ENCODE measurements at places on chromosomes 7 and 10. TPM values are rescaled to one million over a fixed set of nuclear protein-coding genes. Genes with fewer than 3 reads are reported as not detected.

The OTUD1 gene
- 23.5 TPM for total RNA-seq

The TAS2R4 gene
- 4.5 TPM for total RNA-seq

The ANLN gene
- total RNA-seq = 3.8 TPM

DNA sequence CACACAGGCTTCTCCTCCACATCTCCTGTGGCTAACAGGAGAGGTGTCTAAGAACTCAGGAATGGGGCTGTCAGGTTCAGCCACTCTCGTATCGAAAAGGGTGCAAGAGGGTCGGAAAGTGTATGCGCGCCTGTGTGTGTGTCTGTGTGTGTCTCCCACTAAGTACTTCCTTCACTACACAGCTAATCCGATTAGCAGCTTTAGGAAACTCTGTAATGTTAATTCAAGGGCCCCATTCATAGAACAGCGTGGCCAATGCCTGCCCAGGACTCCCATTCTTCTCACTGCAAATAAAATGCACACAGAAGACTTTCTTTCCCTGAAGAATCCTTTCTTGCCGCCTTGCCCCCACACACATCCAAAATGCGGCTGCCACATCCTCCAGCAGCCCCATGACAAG, 39.9 kb downstream of the TLL2 start:
- H3K4me3 ChIP-seq = no peak overlapping the region
- no peaks in the 10 kb centered on the region for H3K4me1 ChIP-seq
- no peaks in the 10 kb centered on the region for H3K27me3 ChIP-seq
- no peaks in the 10 kb centered on the region for H3K36me3 ChIP-seq

GRCh38 chr7:50652400-50653125, 87.4 kb upstream of the DDC start:
- no peaks in the 10 kb centered on the region for H3K36me3 ChIP-seq
- no peak overlapping the region for H3K27ac ChIP-seq
- H3K4me3 ChIP-seq = no peak overlapping the region
- H3K4me1 ChIP-seq = peaks cover 9% of the 10 kb centered on the region
- H3K27me3 ChIP-seq = no peaks in the 10 kb centered on the region

DNA sequence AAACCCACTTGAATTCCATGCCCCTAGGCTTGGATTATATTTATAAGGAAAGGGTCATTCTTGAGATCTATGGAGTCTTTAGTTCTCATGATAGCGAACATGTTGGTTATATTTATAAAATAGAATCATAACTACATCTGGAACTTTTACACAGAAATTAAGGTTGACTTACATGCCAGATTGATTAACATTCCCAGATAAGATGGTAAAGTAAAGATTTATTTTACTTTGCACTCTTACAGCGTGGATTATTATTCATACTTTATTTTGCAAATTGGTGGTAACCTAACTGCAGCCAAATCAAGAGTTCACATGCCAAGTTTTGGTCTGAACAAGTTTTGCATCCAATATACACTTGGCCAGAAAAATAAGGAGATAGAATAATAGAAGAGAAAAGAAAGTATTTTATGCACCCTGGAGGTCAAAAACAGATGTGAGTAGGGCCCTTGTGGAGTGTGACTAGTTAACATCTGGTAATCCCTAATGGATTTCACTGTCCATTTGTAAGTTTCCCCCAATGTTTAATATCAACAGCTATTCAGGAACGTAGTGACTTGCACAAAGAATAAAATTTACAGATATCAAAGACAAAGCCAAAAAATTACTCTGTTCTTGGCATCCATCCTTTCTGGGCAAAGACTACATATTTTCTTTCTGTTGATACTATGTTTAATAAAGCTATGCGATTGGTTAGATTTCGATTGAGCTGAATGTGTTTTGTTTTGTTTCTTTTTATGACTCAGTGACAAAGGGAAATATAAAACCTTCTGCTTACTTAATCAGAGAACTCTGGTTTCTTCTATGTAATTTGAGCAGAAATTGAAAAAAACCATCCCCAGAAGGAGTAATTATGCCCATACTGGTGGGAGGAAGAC, 10.1 kb upstream of the TMEM26 start:
- no peaks in the 10 kb centered on the region for H3K4me1 ChIP-seq
- no peaks in the 10 kb centered on the region for H3K36me3 ChIP-seq
- H3K27ac ChIP-seq = no peak overlapping the region
- DNase-seq = no peak

- H3K27ac ChIP-seq = no peak overlapping the region
- DNase-seq = no peak
- H3K36me3 ChIP-seq = no peaks in the 10 kb centered on the region
- H3K4me3 ChIP-seq = no peak overlapping the region
These were observed 37.5 kb upstream of the PIK3CG start for GRCh38 chr7:106827626-106828025.

DNA sequence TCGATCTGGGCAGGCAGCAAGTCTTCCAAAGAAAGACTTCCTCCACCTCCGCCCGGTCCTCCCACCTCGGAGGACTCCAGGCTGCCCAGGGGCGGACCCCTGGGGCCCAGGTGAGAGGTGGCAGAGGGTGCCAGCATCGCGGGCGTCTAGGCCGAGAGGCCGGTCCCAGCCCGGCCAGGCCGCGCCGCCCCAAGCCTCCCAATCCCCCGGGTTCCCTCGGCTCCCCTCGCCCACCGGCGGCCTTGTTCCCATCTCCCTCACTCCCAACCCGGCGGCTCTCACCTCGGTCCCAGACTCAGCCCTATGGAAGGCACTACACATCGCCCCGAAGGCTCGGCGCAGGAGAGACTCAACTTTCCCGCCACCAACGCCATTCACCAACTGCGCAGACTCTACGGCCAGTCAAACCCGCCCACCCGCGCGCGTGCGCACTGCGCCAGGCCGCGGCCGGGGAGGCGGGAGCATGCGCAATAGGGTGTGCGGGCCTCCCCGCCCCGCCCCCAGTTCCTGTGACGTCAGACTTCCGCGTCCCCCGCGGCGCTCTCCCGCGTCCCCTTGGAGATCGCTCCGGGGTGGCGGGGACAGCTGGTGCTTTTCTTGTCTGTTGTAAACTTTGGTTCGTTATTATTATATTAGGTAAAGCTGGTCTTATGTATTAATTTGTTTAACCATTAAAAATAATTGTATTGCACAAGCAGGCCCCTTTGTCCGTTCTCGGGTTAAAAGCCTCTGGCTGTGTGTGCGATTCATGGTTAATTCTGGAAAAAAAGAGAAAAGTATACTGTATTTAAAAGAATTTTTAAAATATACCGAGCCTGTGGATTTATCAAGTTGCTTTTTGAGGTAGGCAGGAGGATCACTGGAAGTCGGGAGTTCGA, at the start of gene XRCC2:
Gene XRCC2 (minus strand): TSS at position 383 of the 878 bp plus-strand sequence. CDS start 62 bp downstream, at position 321.
- H3K27me3 ChIP-seq = no peaks in the 10 kb centered on the region
- no peaks in the 10 kb centered on the region for H3K36me3 ChIP-seq
- H3K4me3 ChIP-seq = peak within 1 kb of the TSS; percentile 57
- H3K4me1 ChIP-seq = no peaks in the 10 kb centered on the region
- no peak within 1 kb of the TSS for H3K27ac ChIP-seq

DNA sequence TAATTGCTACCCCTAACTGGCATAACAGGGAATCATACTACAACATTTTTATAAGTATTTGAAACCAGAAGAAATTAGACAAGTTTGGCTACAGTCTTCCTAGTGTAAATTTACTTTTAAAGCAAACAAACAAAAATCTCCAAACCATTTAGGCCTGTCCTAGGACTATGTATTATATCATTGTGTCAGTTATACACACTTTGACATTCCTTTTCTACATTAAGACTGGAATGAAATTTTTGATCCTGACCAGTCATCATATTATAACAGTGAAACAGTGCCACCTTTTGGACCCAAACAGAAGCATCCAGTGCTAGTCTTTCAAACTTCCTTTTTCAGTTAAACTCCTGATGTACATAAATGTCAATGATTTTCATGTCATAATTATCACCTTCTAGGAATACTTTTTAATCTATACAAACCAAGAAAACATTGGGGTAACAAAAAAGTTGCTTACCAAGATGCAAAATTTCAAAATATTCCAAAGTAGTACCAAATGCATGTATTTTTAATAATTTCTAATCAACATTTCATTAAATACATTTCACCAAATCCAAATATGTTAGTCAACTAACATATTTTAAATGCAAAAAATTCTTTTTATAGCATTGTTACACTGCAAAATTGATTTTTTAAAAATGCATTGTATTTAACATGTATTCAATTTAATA, 75.7 kb downstream of the IMMP2L start:
- no peak for DNase-seq
- H3K36me3 ChIP-seq = no peaks in the 10 kb centered on the region
- H3K4me1 ChIP-seq = no peaks in the 10 kb centered on the region

GRCh38 chr7:91353848-91354247, 89.6 kb downstream of the FZD1 start:
- H3K36me3 ChIP-seq = no peaks in the 10 kb centered on the region
- H3K4me3 ChIP-seq = no peak overlapping the region
- no peaks in the 10 kb centered on the region for H3K27me3 ChIP-seq
- DNase-seq = no peak
- H3K27ac ChIP-seq = no peak overlapping the region
- no peaks in the 10 kb centered on the region for H3K4me1 ChIP-seq

- H3K4me1 ChIP-seq = no peaks in the 10 kb centered on the region
- DNase-seq = no peak
- H3K27me3 ChIP-seq = no peaks in the 10 kb centered on the region
- H3K4me3 ChIP-seq = no peak overlapping the region
These were observed 6.4 kb downstream of the LFNG start for GRCh38 chr7:2525658-2526630.

- H3K4me1 ChIP-seq = peaks cover 1% of the 10 kb centered on the region
- DNase-seq = no peak
- H3K27me3 ChIP-seq = no peaks in the 10 kb centered on the region
- no peak overlapping the region for H3K4me3 ChIP-seq
- peaks cover 3% of the 10 kb centered on the region for H3K36me3 ChIP-seq
These were observed 27.8 kb upstream of the DNA2 start for GRCh38 chr10:68499544-68499943.

DNA sequence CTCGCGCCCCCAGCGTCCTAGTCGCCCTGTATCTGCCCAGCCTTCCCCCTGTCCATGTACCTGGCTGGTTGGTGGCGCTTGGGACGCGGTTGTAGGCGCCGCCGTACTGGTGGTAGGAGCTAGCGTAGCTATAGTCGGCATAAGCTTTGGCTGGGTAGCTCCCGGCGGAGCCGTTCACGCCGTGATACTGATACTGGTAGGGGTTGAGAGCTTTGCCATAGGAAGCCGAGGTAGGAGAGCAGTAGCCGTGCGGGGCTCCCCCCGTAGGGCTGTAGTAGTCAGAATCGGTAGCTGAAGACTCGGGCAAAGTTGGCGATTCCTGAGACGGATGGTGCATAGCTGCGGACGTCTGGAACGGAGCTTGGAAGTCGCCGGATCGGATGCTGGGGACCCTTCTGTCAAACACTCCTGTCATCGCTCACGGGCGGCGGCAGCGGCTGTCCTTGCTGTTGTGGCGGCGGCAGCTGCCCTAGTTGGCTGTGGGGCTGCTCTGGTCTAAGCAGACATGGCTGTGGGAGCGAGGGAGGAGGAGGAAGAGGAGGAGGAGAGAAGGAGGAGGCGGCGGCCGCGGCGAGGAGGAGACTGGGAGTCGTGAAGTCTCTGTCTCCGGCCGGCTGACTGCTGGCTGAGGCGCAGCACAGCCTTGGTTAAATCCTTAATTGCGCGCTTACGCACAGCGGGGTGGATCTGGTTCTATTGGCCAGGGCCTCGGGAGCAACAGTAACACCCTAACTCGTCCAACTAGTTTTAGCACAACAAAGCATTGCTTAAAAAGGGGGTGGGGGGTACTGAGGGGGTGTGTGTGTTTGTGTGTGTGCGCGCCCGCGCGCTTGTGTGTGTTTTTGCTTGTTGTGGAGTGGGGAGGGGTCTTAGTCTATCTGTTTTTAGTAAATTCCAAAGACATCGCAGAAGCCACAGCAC, at the start of gene DLX5:
Gene DLX5 (minus strand): TSS at position 623 of the 921 bp plus-strand sequence. CDS start 208 bp downstream, at position 415.
- H3K36me3 ChIP-seq = no peaks in the 10 kb centered on the region
- peak; percentile 79 for DNase-seq
- H3K4me1 ChIP-seq = no peaks in the 10 kb centered on the region
- no peak within 1 kb of the TSS for H3K27ac ChIP-seq
- peaks cover 2% of the 10 kb centered on the region for H3K27me3 ChIP-seq
- no peak within 1 kb of the TSS for H3K4me3 ChIP-seq

DNA sequence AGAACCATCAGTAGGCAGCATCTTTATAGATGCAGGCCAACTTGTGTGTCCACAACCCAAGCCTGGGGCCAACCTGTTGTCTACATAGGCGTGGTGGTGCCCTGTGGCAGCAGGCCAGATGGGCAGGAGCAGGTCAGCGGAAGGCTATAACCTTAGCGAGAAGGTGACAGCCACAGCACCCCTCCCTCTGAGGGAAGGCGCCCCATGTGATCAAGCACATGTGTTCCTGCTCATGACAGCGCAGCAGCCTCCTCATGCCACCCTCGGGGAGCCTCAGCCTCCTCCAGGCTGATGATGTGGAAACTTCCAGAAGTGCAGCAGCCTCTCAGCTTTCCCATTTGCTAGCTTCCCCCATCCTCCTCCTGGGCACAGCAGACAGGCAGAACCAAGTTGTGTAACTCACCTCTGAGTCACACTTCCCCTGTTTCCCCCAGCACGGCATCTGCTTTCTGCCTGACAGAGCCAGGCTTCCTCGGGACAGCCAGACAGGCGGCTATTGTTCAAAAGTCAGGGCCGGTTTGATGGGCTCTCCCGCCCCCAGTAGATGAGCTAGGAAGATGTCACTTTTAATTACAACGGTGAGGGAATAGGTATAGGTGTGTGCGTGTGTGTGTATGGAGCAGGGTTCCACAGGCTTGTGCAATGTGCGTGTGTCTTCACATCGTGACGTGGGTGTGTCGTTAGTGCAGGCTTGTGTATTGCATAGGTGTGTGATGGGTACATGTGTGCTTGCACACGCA, 312.0 kb upstream of the ZMIZ1 start:
- no peak overlapping the region for H3K27ac ChIP-seq
- no peak overlapping the region for H3K4me3 ChIP-seq
- H3K4me1 ChIP-seq = no peaks in the 10 kb centered on the region
- no peaks in the 10 kb centered on the region for H3K36me3 ChIP-seq
- H3K27me3 ChIP-seq = no peaks in the 10 kb centered on the region

- H3K36me3 ChIP-seq = peaks cover 5% of the 10 kb centered on the region
- no peak for DNase-seq
- H3K4me1 ChIP-seq = no peaks in the 10 kb centered on the region
- no peak overlapping the region for H3K4me3 ChIP-seq
These were observed 9.1 kb downstream of the TECPR1 start for GRCh38 chr7:98242934-98243333.

DNA sequence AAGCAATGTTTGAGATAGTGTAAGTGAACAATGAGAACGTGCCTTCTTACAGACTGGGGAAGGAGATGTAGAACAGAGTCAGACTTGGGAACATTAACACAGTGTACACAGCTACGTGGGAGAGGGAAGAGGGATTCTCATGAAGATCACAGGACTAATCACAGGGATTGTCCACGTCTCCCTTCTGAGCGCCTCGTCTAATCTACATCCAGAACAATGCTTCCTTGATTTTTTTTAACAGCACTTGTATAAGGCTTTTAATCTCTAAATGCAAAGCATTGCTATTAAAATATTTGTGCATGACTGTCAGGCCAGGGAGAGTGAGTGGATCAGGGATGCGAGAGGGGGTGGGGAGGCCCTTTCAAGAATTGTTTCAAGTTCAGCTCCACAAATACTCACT, 62.7 kb downstream of the MET start:
- H3K27me3 ChIP-seq = no peaks in the 10 kb centered on the region
- H3K4me1 ChIP-seq = peaks cover 2% of the 10 kb centered on the region
- H3K36me3 ChIP-seq = no peaks in the 10 kb centered on the region
- H3K4me3 ChIP-seq = no peak overlapping the region
- DNase-seq = no peak
